Spleen (tissue), 13 donors: ENCODE measurements at places on chromosomes 2 and 18. TPM values are rescaled to one million over a fixed set of nuclear protein-coding genes. Genes with fewer than 3 reads are reported as not detected.
A peak's percentile ranks its signal among the peaks of the same experiment; 100 is the strongest.

GRCh38 chr2:88838165-88838635 lies 146.7 kb downstream of the RPIA start:
- peaks cover 22% of the 10 kb centered on the region for H3K4me1 ChIP-seq
- H3K4me3 ChIP-seq = no peak overlapping the region
- peak; percentile 80 for DNase-seq
- peak overlapping the region; percentile 82 for H3K27ac ChIP-seq
- no peaks in the 10 kb centered on the region for H3K36me3 ChIP-seq

GRCh38 chr2:102110596-102111334 lies 31.8 kb upstream of the IL1R1 start:
- no peak for DNase-seq
- no peak overlapping the region for H3K27ac ChIP-seq
- no peak overlapping the region for H3K4me3 ChIP-seq
- H3K36me3 ChIP-seq = no peaks in the 10 kb centered on the region
- H3K4me1 ChIP-seq = peaks cover 2% of the 10 kb centered on the region
- H3K27me3 ChIP-seq = no peaks in the 10 kb centered on the region

DNA sequence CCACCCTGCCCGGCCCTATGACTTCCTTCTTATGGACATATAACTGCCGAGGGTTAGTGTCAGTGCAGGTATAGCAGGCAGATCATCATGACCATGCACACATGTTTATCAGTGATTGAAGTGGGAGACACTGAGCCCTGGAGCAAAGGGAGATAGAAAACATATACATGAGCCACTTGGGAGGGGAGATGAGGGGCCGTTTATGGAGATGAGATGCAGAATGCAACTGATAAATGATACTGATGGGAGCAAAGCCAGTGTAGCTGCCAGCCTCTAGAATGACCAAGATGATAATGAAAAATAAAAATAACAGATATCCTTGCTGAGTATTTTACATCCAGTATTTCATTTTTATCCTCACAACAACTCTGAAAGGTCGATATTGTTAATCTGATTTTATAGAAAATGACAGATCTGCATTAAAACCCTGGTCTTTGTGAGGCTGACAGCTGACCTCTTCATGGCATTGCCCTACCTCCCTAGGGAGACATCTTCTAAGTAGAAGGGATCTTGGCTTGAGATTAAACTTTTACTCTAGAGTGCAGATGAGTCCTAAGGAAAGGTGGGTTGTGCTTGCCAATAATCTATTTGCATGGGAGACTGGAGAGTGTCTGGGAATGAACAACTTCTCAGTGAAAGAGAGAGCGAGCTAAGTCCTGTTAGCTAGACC lies 178.4 kb upstream of the LHCGR start:
- no peaks in the 10 kb centered on the region for H3K4me1 ChIP-seq
- no peaks in the 10 kb centered on the region for H3K36me3 ChIP-seq
- H3K27me3 ChIP-seq = no peaks in the 10 kb centered on the region
- H3K27ac ChIP-seq = no peak overlapping the region
- no peak for DNase-seq

The DSC2 gene
- total RNA-seq = 16.7 TPM

DNA sequence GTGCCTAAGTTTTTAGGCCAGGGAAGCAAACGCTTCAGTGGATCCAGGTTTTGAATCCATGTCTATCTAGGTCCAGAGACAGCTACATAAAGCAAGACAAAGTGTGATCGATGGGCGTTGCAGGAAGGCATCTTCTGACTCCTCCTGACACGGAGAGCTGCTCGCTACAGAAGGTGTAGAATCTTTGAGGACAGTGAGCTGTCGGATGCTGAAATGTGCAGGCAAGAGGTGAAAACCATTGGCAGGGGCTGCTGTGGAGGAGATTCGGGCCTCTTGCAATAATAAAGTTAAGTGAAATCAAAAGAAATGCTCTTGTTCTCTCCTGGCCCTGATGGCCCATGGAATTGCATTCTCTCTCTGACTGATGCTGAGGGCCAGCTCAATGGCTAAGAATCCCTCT lies 336.2 kb downstream of the CYRIA start:
- DNase-seq = no peak
- H3K36me3 ChIP-seq = no peaks in the 10 kb centered on the region
- no peaks in the 10 kb centered on the region for H3K4me1 ChIP-seq
- H3K4me3 ChIP-seq = no peak overlapping the region
- no peak overlapping the region for H3K27ac ChIP-seq

GRCh38 chr2:73333564-73333963 lies 40.2 kb upstream of the EGR4 start:
- H3K36me3 ChIP-seq = no peaks in the 10 kb centered on the region
- H3K4me3 ChIP-seq = no peak overlapping the region
- no peaks in the 10 kb centered on the region for H3K27me3 ChIP-seq
- no peak for DNase-seq
- no peaks in the 10 kb centered on the region for H3K4me1 ChIP-seq

DNA sequence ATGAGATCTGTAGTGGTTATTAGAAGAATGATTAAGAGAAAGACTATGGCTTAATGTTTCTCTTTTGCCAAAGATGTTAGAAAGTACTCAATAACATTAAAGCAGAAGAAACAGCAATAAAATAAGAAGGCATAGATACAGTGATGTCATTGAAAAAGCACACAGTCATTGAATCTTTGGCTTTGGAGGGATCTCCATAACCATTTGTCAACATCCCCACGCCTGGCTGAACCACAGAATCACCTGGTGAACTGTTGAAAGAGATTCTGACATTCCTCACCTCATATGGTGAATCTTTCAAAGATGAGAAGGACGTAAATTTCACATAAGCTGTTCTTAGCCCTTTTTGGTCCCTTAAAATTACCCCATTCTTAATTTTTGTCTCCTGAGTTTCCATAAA lies 324.6 kb upstream of the NRP2 start:
- no peak overlapping the region for H3K27ac ChIP-seq
- no peak for DNase-seq
- no peaks in the 10 kb centered on the region for H3K36me3 ChIP-seq
- H3K4me3 ChIP-seq = no peak overlapping the region
- H3K4me1 ChIP-seq = no peaks in the 10 kb centered on the region

- H3K4me1 ChIP-seq = no peaks in the 10 kb centered on the region
- DNase-seq = no peak
- no peaks in the 10 kb centered on the region for H3K36me3 ChIP-seq
These were observed 29.3 kb upstream of the FOXI3 start for GRCh38 chr2:88481691-88482336.

- H3K36me3 ChIP-seq = no peaks in the 10 kb centered on the region
- H3K4me1 ChIP-seq = peaks cover 93% of the 10 kb centered on the region
- peak overlapping the region; percentile 78 for H3K4me3 ChIP-seq
These were observed 9.1 kb upstream of the ARID5A start for GRCh38 chr2:96527286-96528005.

GRCh38 chr2:222427646-222428301 lies 3.4 kb downstream of the SGPP2 start:
- H3K27me3 ChIP-seq = peaks cover 47% of the 10 kb centered on the region
- no peak for DNase-seq
- H3K36me3 ChIP-seq = no peaks in the 10 kb centered on the region
- H3K4me3 ChIP-seq = no peak overlapping the region
- no peak overlapping the region for H3K27ac ChIP-seq

GRCh38 chr2:172878260-172878659 lies 142.6 kb downstream of the RAPGEF4 start:
- no peaks in the 10 kb centered on the region for H3K36me3 ChIP-seq
- no peak overlapping the region for H3K27ac ChIP-seq
- no peak overlapping the region for H3K4me3 ChIP-seq
- no peaks in the 10 kb centered on the region for H3K27me3 ChIP-seq

- H3K27me3 ChIP-seq = no peaks in the 10 kb centered on the region
- no peaks in the 10 kb centered on the region for H3K36me3 ChIP-seq
- H3K27ac ChIP-seq = peak overlapping the region; percentile 77
- peak; percentile 92 for DNase-seq
- H3K4me1 ChIP-seq = peaks cover 14% of the 10 kb centered on the region
These were observed 157.8 kb upstream of the SLC1A4 start for GRCh38 chr2:64831134-64831976.

The TLX2 gene
- total RNA-seq = not detected

- no peak overlapping the region for H3K4me3 ChIP-seq
- H3K27ac ChIP-seq = peak overlapping the region; percentile 61
- peaks cover 18% of the 10 kb centered on the region for H3K4me1 ChIP-seq
- H3K27me3 ChIP-seq = no peaks in the 10 kb centered on the region
- peaks cover 3% of the 10 kb centered on the region for H3K36me3 ChIP-seq
These were observed 18.2 kb downstream of the NFATC1 start for GRCh38 chr18:79413901-79414300.

DNA sequence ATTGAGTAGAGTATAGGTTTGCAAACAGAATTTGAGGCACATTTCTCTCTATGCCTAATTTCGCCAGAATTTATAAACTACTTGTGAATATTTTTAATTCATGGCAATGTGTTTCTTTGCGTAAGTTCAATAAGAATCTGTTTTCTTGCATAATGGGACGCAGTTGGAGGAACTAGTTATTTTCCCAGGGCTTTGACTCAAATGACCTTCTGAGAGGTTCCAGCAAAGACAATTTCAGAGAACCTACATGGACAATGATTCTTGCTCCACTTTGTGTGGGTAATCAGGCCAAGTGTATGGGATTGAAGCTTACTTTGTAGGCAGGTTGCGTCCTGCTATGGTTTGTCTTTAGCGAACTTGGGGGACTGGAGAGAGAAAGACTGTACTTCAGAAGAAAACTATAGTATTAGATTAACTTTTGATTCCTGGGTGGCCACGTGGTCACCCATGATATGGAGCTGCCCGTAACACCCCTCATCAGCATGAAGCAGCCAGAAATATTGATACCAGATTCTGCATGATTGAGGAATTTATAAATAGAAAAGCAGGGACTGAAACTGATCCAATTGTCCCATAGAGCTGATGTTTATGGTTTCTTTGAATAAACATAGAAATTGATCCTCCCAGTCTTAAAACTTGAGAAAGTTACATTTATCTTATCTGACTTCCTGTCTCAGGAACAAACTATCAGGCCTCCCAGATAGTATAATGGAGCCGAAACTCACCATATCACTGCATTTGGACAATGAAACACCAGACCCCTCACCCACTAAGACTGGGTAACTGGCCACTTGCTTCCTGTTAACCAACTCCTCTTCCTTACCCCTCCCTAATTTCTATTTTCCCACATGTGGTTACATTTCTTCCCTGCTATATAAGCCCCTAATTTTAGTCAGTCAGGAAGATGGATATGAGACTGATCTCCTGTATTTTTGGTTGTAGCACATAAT lies 815.3 kb upstream of the HS6ST1 start:
- peaks cover 5% of the 10 kb centered on the region for H3K4me1 ChIP-seq
- no peaks in the 10 kb centered on the region for H3K27me3 ChIP-seq
- H3K36me3 ChIP-seq = no peaks in the 10 kb centered on the region
- no peak for DNase-seq
- H3K4me3 ChIP-seq = no peak overlapping the region
- no peak overlapping the region for H3K27ac ChIP-seq

GRCh38 chr18:4851301-4851976 lies 345.6 kb downstream of the AKAIN1 start:
- H3K36me3 ChIP-seq = no peaks in the 10 kb centered on the region
- DNase-seq = no peak
- no peaks in the 10 kb centered on the region for H3K4me1 ChIP-seq
- H3K4me3 ChIP-seq = no peak overlapping the region
- H3K27ac ChIP-seq = no peak overlapping the region

DNA sequence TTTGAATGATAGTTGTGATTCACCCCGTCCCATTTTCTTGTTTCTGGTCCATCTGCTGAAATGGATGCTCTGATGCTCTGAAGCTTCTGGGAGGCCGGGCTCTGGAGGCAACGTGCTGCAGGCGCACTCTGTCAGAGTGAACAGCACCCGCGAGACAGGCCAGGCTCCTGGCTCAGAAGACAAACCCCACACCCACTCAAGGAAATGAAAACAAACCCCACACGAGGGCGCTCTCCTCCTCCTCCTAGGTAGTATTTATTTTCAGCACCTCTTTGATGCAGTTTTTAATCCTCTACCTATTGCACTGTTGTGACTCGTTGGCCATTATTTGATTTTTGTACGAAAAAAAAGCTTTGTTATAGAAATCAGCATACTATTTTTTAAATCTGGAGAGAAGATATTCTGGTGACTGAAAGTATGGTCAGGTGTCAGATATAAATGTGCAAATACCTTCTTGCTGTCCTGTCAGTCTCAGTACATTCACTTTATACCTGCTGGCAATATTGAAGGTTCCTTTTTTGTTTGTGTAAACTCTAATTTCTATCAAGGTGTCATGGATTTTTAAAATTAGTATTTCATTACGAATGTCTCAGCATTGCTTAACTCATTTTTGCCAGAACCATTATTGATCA lies 10.3 kb upstream of the CHST10 start:
- no peaks in the 10 kb centered on the region for H3K4me1 ChIP-seq
- H3K4me3 ChIP-seq = no peak overlapping the region
- H3K27ac ChIP-seq = no peak overlapping the region
- no peak for DNase-seq
- no peaks in the 10 kb centered on the region for H3K36me3 ChIP-seq

DNA sequence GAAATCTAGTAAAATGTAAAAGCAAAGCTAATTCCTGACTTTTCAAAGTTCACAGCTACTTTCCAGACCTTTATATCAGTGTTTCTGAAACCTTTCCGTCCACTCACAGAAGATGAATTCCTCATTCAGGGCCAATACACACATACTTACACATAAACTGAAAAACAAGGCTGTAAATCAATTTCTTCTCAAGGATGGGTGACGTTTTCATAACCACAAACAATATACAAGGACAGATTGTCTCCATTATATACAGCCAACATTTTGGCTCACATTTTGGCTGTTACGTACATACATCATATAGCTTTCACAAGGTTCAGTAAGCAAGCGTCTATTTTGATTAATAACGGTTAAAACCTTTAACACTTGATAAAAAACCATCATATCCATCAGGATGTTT lies 1.4 kb downstream of the RPRD1A start:
- peak overlapping the region; percentile 97 for H3K27ac ChIP-seq
- no peak for DNase-seq
- no peaks in the 10 kb centered on the region for H3K36me3 ChIP-seq
- H3K27me3 ChIP-seq = no peaks in the 10 kb centered on the region
- peaks cover 67% of the 10 kb centered on the region for H3K4me1 ChIP-seq

DNA sequence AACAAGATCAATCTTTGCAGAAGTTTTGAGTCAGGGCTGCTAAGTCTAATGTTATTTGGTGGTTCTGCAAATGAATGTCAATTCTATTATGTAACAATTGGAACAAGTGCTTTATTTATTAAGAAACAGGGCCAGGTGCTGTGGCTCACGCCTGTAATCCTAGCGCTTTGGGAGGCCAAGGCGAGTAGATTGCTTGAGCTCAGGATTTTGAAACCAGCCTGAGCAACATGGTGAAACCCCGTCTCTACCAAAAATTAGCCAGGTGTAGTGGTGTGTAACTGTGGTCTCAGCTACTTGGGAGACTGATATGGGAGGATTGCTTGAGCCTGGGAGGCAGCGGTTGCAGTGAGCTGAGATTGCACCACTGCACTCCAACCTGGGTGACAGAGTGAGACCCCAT lies 13.2 kb upstream of the RNF103 start:
- H3K4me1 ChIP-seq = no peaks in the 10 kb centered on the region
- no peak overlapping the region for H3K4me3 ChIP-seq
- H3K36me3 ChIP-seq = no peaks in the 10 kb centered on the region

The ZAP70 gene
- 71.0 TPM for total RNA-seq

The SRD5A2 gene
- total RNA-seq = not detected

The PSME4 gene
- total RNA-seq = 88.1 TPM

GRCh38 chr2:158997037-158997790 lies 28.8 kb downstream of the TANC1 start:
- no peak overlapping the region for H3K4me3 ChIP-seq
- no peak for DNase-seq
- no peak overlapping the region for H3K27ac ChIP-seq

The SLC16A14 gene
- 15.2 TPM for total RNA-seq

The PLCL1 gene
- 4.6 TPM for total RNA-seq
